ENCODE measurements at places on chromosomes 13 and 19.

- peak; percentile 28 for DNase-seq
These were observed 20.2 kb downstream of the BBC3 start for GRCh38 chr19:47210689-47211316.

GRCh38 chr19:31149441-31149941, 199.7 kb downstream of the TSHZ3 start:
- DNase-seq: no peak

DNA sequence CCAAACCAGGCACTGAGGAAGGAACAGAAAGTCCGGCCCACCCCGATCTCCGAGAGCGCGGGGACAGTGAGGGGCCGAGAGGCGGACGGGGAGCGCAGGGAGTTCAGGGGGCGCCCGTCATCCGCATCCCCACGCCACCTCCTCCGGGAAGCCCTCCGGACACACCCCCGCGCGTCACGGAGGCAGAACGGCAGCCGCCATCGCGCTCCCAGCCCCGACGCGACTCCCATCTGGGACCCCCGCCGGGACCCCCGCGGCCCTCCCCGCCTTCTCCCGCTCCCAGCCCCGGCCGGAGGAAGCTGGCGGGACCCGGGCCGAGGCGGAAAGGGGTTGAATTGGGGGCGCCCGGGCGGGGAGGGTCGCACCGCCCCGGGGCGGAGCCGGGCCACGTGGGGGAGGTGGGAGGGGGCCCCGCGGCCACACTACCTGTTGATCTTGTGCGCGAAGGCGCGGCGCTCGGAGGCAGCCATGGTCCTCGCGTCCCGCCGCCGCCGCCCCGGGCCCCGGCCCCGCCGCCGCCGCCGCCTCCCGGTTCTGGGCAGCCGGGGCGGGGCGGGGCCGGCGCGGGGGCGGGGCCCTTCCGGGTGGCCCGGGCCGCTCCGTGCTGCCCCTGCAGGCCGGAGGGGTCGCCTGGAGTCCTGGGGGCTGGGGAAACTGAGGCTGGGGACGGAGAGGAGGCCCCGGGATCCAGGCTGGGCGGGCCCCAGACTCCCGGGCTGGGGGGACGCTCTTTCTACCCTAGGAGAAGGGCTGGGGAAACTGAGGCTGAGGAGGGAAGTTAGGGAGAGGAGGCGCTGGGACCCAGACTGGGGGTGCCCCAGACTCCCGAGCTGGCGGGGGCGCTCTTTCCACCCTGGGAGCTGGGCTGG, at the start of gene DOCK6:
DOCK6 (minus strand) TSS at position 554 of the 869 bp plus-strand sequence; CDS start at position 470, 84 bp downstream.
- DNase-seq: no peak

DNA sequence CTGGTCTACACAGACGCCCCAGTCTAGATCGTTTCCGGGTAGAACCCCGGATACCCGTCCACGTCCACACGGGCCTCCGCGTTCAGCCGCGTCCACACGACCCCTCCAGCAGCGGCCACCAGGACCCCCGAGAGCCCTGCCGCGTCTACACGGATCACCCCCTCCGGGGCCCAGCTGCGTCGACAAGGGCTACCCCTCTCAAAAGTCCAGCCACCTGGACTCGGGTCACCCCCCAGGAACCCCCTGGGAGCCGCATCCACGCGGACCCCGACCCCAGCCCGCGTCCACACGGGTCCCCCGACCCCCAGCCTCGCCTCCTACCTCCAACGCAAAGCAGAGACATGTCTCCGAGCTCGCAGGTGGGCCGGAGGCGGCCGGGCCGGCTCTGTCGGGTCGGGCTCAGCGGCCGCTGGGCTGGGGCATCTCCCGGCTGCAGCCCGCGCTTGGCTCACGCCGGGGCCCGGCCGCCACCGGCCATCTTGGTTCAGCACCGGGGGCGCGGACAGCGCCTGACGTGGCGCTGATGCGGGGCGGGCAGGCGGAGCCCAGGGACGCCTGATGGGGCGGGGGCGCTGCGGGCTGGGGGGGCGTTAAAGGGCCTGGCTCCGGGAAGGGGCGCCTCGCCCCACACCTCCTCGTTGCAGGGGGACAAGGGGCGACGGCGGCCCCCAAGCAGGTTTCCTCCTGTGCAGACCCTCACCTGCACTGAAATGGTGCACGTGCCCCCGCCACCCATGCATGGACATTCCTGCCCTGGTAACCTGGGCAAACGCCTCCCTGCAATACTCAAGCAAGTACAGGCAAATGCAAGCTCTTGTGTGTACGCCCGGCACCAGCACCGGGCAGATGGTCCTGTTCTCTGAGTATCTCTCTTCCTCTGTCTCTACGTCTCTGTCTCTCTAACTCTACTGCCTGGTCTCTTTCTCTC, at the start of gene UNC13A:
UNC13A (minus strand) TSS at position 498 of the 928 bp plus-strand sequence; CDS start at position 343, 155 bp downstream.
- peak; percentile 24 for DNase-seq

DNA sequence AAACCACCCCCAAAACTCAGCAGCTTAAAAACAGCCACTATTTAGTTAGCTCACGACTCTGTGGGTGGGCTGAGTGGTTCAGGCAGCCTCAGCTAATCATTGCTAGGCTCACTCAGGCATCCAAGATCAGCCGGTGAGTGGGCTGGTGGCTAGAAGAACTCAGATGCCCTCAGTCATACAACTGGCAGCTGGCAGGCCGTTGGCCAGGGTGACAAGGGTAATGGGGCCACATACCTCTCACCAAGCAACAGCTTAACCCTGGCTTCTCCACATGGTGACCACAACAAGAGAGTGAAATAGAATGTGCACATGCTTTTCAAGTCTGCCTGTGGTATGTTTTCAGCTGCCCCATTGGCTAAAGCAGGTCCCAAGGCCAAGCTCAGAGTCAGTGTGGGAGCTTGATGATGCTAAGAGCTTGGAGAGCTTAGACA, 435.4 kb upstream of the TSHZ3 start:
- no peak for DNase-seq

DNA sequence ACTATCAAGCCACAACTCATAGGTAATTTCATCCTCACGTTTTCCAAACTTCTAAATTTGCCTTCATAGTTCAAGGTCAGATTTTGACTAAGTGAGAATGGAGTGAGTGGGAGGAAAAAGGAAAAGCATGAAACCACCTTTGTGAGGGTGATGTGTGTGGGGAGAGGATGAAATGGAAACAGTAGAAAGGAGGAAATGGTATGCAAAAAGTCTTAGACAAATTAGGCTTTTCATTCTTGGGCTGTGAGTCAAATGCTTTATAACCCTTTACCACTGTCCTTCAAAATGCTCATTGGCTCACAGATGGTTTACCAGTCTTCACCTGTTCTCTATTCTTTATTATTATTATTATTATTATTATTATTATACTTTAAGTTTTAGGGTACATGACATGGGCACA, 127.2 kb downstream of the RAP2A start:
- DNase-seq: no peak

DNA sequence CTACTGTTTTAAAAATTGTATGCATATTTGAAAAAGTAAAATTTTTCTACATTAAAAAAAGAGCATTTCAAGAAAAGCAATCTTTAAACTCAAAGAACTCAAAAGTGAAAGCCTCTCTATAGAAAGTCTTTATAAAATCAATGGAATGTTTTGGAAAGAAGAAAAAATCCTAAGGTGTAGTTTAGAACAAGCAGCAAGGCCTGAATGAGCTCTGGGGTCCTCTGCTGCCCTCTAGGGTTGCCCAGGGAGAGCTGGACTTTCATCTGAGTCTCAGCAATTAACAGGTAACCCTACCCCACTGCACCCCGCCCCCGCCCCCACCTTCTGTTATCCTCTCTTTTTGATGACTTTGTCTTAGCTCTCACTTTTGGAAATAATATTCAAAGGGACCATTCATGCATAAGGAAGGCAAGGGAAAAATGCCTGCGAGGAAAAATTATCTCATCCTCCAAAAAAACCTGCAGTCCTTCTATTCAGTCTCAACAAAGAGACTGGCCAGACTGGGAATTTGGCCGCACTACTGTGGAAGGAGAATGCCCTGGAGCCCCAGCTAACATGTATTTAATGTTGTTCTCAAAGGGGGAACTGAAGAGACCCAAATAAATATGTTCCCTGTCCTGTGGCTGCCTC, 24.1 kb downstream of the SLC25A30 start:
- peak; percentile 25 for DNase-seq

GRCh38 chr19:6209233-6209632, 70.5 kb downstream of the MLLT1 start:
- DNase-seq: no peak

- DNase-seq: no peak
These were observed 280.8 kb downstream of the DCT start for GRCh38 chr13:94198681-94199080.

GRCh38 chr19:33375837-33376159, 2.3 kb downstream of the CEBPG start:
- DNase-seq: no peak

- no peak for DNase-seq
These were observed 1.2 kb upstream of the ACP7 start for GRCh38 chr19:39082745-39083598.

GRCh38 chr19:45766869-45767346, 2.1 kb downstream of the SIX5 start:
- DNase-seq: no peak

DNA sequence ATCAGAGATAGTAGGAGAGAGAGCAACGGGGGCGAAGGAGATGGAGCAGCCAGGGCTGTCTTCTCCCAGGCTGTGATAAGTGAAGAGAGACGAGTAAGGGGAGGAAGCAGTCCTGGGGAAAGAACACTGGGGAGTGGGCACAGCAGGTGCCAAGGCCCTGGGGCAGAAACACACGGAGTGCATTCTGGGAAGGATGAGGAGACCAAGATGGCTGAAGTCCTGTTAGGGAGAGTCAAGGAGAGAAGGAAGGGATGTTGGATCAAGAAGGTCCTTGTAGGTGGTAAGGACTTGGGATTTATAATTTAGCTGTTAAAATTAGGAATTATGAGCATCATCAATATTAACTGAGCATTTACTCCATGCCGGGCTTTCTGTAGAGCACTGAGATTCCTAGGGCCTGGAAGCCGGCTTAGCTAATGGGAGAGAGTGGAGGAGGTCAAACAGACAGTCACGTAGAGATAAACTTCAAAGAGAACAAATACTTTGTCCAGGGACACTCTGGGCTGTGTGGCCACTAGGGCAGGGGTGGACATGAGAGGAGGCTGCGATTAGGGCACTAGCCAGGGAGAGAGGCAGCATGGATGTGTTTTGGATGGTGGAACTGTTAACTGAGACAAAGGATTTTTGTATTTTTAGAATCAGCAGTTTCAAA, 134.2 kb upstream of the PEG3 start:
- no peak for DNase-seq

- DNase-seq: peak; percentile 84
These were observed 25.3 kb downstream of the ZNF582 start for GRCh38 chr19:56367829-56368711.

- peak; percentile 33 for DNase-seq
These were observed 697 bp downstream of the FCGRT start for GRCh38 chr19:49512970-49513745.

DNA sequence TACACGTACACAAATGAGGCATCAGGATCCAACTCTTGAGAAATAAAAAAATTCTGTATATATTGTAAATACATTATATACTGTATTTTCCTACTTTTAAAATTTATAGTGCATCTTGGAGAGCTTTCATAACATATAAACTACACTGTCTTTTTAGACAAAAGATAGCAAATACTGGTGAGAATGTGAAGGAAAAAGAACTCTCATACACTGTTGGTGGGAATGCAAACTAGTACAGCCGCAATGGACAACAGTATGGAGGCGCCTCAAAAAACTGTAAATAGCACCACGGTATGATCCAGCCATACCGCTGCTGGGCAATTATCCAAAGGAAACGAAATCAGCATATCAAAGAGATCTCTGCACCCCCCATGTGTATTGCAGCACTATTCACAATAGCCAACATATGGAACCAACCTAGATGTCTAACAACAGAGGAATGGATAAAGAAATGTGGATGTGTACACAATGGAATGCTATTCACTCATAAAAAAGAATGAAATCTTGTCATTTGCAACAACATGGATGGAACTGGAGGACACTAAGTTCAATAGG, 292.4 kb downstream of the EFNB2 start:
- DNase-seq: no peak

- no peak for DNase-seq
These were observed 164.0 kb downstream of the TSHZ3 start for GRCh38 chr19:31185261-31185660.

DNA sequence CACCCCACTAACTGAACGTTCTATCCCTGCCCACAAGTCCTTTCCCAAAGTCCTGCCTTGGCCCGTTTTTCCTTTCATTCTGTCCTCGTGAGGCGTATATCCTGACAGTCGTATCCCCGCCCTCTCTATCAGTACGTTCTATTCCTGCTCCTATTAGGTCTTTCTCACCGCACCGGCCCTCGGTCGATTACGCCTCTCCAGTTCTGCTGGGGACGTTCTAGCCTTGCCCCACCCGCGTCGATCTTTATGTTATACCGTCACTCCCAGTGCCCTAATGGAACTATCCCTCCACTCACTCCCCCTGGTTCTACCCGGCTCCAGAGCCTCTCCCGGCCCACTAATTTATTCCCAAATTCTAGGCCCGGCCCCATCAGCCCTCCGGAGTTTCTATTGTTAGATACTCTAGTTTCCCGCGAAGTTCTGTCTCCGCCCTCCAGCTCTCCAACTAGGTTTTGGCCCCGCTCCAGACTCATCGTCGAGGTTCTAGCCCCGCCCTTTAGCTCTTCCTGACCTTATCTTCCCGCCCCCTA, 2.0 kb downstream of the PLAUR start:
- no peak for DNase-seq

DNA sequence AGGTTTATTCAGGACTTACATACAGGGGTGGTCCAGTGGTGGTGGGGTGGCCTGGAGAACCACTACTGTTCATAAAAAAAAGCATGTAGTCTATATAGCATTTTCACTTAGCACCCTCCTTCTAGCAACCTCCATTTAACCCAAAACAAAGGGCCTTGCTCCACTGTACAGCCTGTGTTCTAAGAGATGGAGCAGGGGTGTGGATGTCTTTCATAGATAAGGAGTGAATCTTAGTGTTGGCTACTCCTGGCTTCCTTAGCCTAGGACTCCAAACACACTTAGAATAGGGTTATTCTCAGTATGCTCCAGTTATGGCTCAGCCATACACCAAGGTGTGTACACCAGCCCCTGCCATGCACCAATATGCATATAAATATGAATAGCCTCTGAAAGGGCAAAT, 95.2 kb downstream of the ELF1 start:
- no peak for DNase-seq

GRCh38 chr13:36858290-36858689, 39.3 kb downstream of the RFXAP start:
- DNase-seq: peak; percentile 64

GRCh38 chr19:7857727-7858108, 16.5 kb downstream of the PRR36 start:
- DNase-seq: no peak

DNA sequence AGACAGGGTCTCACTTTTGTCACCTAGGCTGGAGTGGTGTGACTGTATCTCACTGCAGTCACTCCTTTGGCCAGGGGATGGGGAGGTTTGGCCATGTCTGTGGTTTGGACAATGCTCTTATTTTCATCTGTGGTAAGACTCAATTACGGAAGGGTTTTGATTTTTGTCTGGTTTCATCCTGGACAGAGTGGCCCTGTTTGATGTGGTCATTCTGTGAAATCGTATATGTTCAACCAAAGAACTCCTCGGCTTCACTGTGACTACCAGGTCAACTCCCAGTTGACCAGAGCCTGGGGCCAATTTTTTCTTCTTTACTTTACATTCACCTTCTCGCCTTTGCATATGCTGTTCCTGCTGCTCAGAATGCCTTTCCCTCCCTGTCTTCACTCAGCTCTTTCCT, 6.8 kb upstream of the CCDC124 start:
- DNase-seq: no peak

- DNase-seq: no peak
These were observed 25.7 kb upstream of the TPTE2 start for GRCh38 chr13:19586904-19587634.

GRCh38 chr19:10027158-10027997, 14.1 kb downstream of the RDH8 start:
- peak; percentile 89 for DNase-seq

GRCh38 chr13:40553356-40553755, 113.1 kb downstream of the FOXO1 start:
- no peak for DNase-seq
